GM23338 (cell line): ENCODE measurements at places on chromosomes 4 and X. TPM values are rescaled to one million over a fixed set of nuclear protein-coding genes. Genes with fewer than 3 reads are reported as not detected.

GRCh38 chrX:123818243-123818642, 41.6 kb upstream of the XIAP start:
- no peak for DNase-seq

DNA sequence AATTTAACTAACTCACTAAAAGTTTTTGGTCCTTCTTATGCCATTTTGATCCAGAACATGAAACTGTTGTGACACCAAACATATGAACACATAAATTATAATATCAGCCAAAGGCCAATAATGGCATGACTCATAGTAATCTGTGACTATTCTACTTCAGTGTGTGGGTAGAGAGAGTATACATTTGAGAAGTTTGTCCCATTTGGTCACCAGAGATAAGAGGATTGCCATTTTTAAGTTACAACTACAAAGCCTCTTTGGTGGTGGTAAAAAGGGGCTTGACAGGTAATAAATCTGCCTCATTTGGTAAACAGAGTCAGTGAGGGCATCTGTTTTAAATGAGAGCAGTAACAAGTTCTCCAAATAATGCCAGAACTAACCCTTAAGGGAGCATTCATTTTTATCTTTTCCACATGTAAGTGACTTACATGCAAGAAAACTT, 117.9 kb downstream of the TBC1D19 start:
- no peak for DNase-seq

DNA sequence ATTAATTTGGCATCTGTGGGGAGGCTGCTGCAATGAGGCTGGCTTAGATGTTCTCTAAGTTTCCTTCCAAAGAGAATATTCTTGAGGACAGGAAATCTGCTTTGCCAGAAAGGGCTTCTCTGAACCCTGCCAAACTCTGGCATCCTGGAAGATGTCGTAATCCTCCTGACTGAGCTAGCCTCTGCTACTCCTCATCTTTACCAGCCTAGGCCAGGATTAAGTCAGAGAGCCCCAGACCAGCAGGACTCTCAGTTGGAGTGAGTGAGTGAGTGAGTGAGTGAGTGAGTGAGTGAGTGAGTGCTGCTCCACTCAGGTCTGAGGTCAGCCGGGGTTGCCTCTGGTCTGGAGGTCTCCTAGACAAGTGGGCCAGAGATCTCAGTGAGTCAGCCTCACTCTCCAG, 104.9 kb upstream of the SOD3 start:
- DNase-seq, result no peak

DNA sequence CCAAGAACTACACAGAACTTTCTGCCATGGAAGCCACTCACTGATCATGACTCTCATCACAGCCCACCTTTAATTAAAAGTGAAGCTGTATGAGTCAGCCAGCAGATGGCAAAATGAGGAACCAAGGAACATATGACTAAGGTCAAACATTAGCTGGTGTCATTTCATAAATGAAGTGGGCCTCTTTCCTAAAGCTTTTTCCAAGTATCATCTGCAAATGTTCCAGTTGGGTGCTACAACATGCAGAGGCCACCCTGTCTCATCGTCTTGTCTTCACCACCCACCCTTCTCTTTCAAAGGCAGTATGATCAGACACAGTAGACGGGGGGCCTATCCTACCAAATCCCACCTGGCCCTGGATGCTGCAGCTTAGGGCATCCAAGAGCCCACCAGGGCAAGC, 9.2 kb upstream of the EOLA1 start:
- DNase-seq, result no peak

DNA sequence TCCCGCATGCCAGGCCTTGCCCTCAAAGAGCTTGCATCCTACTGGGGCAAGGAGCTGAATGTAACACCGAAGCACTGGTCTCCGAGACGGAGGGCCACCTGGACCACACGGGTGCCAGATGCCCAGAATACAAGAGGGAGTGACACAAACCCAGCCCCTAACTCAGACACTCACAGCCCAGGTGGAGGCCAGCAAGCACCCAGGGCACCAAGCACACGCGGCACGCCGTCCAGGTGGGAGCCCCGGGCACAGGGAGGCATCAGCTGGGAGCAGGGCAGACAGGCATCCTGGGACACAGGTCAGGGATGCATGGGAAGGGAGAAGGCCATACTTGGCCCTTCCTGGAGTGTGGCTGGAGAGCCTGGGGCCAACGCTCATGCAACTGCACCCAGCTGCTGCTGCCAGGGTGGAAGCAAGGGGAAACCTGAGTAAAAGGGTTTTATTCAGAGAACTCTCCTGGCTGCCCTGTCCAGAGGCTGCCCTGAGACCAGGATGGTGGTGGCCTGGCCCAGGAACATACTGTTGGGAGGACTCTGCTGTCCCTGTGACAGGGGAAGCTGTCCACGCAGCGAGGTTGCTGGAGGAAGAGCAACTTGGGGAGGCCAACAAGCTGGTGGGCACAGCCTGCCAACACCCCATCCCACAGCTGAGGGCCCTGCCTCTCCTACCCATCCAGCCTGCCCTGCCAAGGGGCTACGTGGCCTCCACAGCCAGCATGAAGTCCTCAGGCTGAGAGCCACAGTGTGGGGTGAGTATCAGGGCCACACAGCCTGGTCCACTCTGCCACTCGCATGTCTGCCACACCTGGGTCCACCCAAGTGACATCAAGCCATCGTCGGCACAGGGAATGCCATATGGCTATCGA, 22.2 kb upstream of the PPP2R2C start:
- no peak for DNase-seq

GRCh38 chr4:91369116-91369515, 934.6 kb upstream of the GRID2 start:
- DNase-seq, result no peak

DNA sequence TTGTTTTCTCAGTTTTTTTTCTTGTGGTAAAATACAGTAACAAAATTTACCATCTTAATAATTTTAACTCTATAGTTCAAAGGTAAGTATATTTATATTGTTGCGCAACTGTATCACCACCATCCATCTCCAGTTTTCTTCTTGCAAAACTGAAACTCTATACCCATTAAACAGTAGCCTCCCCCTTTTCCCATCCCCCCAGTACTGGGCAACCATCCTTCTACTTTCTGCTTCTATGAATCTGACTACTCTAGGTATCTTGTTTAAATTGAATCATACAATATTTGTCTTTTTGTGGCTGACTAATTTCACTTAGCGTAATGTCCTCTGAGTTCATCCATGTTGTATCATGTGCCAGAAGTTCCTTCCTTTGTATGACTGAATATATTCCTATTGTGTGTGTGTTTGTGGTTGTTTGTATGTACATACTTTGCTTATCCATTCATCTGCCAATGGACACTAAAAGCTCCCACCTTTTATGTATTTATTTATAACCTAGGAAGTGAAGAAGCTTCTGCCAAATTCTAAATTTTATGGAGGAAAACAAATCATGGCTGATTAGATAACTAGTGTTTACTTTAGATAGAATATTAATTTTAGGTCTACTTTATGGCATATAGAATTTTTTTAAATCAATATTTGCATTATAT, 10.0 kb downstream of the ABHD18 start:
- no peak for DNase-seq

GRCh38 chr4:182142176-182143085, 100.8 kb upstream of the TENM3 start:
- DNase-seq, result peak; percentile 81

GRCh38 chr4:153922148-153922547, 133.3 kb upstream of the SFRP2 start:
- no peak for DNase-seq

Gene ADGRG4
- not detected in 2 replicates for polyA plus RNA-seq

Gene TCEAL5
- polyA plus RNA-seq, result 20.8 and 22.4 TPM in 2 replicates

Gene SH2D1A
- 0.09 TPM in 1 of 2 replicates, not detected in the other for polyA plus RNA-seq

Gene NLRP2B
- polyA plus RNA-seq, result not detected in 2 replicates

Gene SSX4B
- 0.47 and 0.48 TPM in 2 replicates for polyA plus RNA-seq
